ENCODE measurements at places on chromosomes 7 and 10. TPM values are rescaled to one million over a fixed set of nuclear protein-coding genes. Genes with fewer than 3 reads are reported as not detected.

Gene IL2RA
- total RNA-seq = 9.0 TPM

Gene HECW1
- 7.8 TPM for total RNA-seq

Gene VAX1
- not detected for total RNA-seq

Gene SLC13A1
- not detected for total RNA-seq

GRCh38 chr7:77315182-77315591 lies 101.0 kb downstream of the GSAP start:
- H3K27ac ChIP-seq = peak overlapping the region; percentile 35
- no peaks in the 10 kb centered on the region for H3K36me3 ChIP-seq
- H3K27me3 ChIP-seq = no peaks in the 10 kb centered on the region

DNA sequence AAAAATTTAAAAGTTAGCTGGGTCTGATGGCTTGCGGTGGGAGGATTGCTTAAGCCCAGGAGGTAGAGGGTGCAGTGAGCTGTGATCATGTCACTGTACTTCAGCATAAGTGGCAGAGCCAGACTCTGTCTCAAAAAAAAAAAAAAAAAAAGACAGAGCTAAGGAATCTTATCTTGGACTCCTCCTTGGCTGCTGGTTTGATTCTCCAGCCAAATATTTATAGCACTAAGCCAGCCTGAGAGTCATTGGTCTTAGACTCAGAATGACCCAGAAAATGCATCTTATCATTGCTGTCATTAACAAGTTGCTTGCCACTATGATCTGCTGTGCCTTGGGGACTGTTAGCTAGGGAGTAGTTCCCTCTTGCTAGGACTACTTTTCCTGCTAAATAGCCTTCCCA lies 164.7 kb downstream of the GNAT3 start:
- H3K4me3 ChIP-seq = no peak overlapping the region
- no peak overlapping the region for H3K27ac ChIP-seq
- no peak for DNase-seq
- no peaks in the 10 kb centered on the region for H3K4me1 ChIP-seq

GRCh38 chr10:62652114-62652513 lies 152.4 kb upstream of the ADO start:
- no peaks in the 10 kb centered on the region for H3K36me3 ChIP-seq
- H3K27me3 ChIP-seq = no peaks in the 10 kb centered on the region
- no peak for DNase-seq
- no peak overlapping the region for H3K4me3 ChIP-seq
- no peaks in the 10 kb centered on the region for H3K4me1 ChIP-seq
- H3K27ac ChIP-seq = no peak overlapping the region

DNA sequence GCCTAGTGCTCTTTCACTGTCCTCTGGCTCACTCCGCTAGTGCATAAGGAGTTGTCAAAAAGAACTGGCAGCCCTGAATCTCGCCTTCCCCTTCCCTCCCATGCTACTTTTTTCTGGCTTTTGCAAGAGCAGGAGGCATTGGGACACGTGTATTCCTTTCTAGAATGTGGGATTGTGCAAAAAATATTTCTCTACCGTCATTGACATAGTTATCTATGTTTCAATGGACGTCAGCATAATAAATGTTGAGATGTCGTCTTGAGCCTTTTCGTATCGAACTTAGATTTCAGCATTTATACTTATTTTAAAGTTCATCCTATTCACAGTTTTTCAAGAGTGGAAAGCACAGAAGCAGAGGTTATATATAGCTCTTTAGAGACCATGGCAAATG lies 727 bp downstream of the ING3 start:
- H3K27ac ChIP-seq = peak overlapping the region; percentile 96
- no peaks in the 10 kb centered on the region for H3K36me3 ChIP-seq
- H3K4me1 ChIP-seq = peaks cover 29% of the 10 kb centered on the region
- no peaks in the 10 kb centered on the region for H3K27me3 ChIP-seq

GRCh38 chr10:128027822-128028507 lies 98.3 kb downstream of the MKI67 start:
- no peaks in the 10 kb centered on the region for H3K27me3 ChIP-seq
- H3K4me1 ChIP-seq = no peaks in the 10 kb centered on the region
- H3K27ac ChIP-seq = no peak overlapping the region
- peak; percentile 44 for DNase-seq

DNA sequence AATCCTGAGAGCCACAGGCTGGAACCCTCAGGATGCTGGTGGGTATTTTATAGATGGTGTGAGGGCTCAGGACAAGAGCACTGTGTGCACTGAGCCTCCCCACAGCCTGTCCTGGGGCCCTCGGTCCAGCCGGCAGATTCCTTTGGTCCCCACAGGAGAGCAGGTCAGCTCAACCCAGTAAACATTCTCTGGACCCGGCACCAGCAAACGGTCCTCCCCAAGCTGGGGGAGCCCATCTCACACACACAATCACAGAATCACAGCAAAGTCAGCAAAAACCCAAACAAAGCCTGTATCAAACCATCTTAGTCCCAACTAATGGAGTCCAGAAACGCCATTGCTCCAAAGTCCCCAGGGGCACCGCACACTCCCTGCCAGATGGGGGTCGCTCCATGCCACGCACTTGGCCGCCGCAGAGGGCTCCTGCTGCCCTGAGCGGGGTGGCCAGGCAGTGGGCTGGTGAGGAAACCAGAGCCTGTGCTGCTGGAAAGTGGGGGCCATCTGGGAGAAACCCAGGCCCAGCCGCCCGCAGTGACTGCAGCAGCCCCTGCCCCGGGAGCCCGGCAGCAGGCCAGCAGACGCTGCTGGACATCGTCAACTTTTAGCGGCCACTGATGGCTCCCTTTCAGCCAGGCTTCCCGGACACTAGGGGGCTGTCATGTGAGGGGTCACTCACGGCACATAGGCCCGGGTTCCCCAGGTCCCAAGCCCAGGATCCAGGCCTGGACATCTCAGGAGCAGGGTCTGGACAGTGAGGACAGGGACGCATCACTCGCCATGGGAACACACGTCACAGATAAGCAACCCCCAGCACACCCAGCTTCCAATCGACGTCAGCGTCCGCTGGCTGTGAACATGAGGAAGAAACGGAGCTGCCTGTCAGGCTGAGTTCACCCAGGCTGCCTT lies 52.6 kb downstream of the DPYSL4 start:
- H3K4me1 ChIP-seq = no peaks in the 10 kb centered on the region
- no peak overlapping the region for H3K4me3 ChIP-seq
- H3K27me3 ChIP-seq = no peaks in the 10 kb centered on the region
- no peak overlapping the region for H3K27ac ChIP-seq
- no peak for DNase-seq
- no peaks in the 10 kb centered on the region for H3K36me3 ChIP-seq

- H3K27me3 ChIP-seq = no peaks in the 10 kb centered on the region
- no peaks in the 10 kb centered on the region for H3K4me1 ChIP-seq
- H3K27ac ChIP-seq = no peak overlapping the region
- no peak overlapping the region for H3K4me3 ChIP-seq
- no peaks in the 10 kb centered on the region for H3K36me3 ChIP-seq
These were observed 85.9 kb upstream of the TRIM24 start for GRCh38 chr7:138374119-138374693.

GRCh38 chr10:9243941-9244411 lies 1189.5 kb downstream of the GATA3 start:
- no peak for DNase-seq
- no peaks in the 10 kb centered on the region for H3K27me3 ChIP-seq
- no peaks in the 10 kb centered on the region for H3K36me3 ChIP-seq
- H3K4me3 ChIP-seq = no peak overlapping the region
- no peak overlapping the region for H3K27ac ChIP-seq

DNA sequence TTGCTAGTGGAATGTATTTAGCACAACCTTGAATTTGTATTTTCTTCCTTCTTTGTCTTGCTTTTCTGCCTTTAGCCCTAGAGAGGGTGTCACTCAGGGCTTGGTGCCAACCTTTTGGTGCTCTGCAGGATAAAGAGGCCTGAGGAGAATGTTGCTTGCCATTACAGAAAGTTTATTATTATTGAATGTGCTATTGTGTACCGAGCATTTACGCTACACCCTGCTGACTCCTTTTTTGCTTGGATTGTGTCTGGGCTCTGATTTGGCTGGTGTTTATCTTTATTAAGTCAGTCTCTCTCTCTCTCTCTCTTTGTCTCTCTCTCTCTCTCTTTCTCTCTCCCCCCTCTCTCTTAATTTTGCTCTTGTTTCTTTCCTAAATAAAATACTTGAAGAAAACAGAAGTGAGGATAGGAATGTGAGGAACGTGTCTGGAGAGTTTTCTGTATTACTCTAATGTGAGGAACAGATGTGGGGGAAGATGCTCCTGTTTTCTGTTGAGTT lies 284.4 kb upstream of the PHYHIPL start:
- DNase-seq = no peak
- no peak overlapping the region for H3K27ac ChIP-seq
- no peaks in the 10 kb centered on the region for H3K27me3 ChIP-seq
- no peak overlapping the region for H3K4me3 ChIP-seq
- no peaks in the 10 kb centered on the region for H3K36me3 ChIP-seq
- H3K4me1 ChIP-seq = peaks cover 11% of the 10 kb centered on the region

- DNase-seq = no peak
- no peaks in the 10 kb centered on the region for H3K36me3 ChIP-seq
- H3K27me3 ChIP-seq = no peaks in the 10 kb centered on the region
- peaks cover 4% of the 10 kb centered on the region for H3K4me1 ChIP-seq
- no peak overlapping the region for H3K4me3 ChIP-seq
These were observed 462.2 kb downstream of the AUTS2 start for GRCh38 chr7:70060298-70061068.

DNA sequence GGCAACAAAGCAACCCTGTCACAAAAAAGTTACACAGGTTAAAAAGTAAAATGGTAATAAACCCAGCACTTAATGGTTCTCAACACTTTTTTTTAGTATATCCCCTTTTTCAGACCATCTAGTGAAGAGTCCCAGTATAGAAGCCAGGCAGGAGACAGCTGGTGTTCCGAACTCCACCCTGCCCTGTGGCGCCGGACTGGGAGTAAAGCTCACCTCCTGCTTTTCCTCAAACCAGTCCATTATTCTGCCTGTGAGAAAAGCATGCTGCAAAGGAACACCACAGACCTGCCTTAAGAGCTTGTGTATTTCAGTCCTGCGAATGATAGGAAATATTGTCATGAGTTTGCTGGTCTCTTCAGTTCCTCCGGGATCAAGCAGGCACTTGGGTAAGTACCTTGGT lies 81.0 kb downstream of the EZH2 start:
- no peaks in the 10 kb centered on the region for H3K27me3 ChIP-seq
- peaks cover 27% of the 10 kb centered on the region for H3K36me3 ChIP-seq

- H3K27ac ChIP-seq = no peak overlapping the region
- no peaks in the 10 kb centered on the region for H3K4me1 ChIP-seq
- H3K4me3 ChIP-seq = no peak overlapping the region
- H3K36me3 ChIP-seq = no peaks in the 10 kb centered on the region
These were observed 62.6 kb downstream of the RASGEF1A start for GRCh38 chr10:43204042-43204942.

DNA sequence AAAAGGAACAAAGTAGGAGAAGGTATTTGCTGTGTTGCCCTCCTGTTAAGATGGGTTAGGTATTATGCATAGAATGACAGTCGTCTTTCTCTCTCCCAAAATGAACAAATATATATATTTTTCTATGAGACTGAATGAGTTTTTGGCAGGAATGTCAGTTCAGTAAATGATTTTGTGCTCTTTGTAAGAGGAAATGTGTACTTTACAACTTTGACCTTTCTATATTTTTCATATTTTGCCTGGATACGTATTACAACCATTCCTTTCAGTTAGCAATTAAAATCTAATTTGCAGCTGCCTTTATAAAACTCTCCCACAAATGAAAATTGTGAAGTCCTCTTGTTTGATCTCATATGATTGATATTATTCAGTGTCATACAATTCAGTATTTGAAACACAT lies 336.6 kb upstream of the MEOX2 start:
- H3K27me3 ChIP-seq = no peaks in the 10 kb centered on the region
- DNase-seq = no peak
- H3K27ac ChIP-seq = no peak overlapping the region

GRCh38 chr7:112172870-112173567 lies 33.2 kb downstream of the DOCK4 start:
- no peaks in the 10 kb centered on the region for H3K4me1 ChIP-seq
- no peak overlapping the region for H3K4me3 ChIP-seq
- DNase-seq = no peak
- no peaks in the 10 kb centered on the region for H3K27me3 ChIP-seq

DNA sequence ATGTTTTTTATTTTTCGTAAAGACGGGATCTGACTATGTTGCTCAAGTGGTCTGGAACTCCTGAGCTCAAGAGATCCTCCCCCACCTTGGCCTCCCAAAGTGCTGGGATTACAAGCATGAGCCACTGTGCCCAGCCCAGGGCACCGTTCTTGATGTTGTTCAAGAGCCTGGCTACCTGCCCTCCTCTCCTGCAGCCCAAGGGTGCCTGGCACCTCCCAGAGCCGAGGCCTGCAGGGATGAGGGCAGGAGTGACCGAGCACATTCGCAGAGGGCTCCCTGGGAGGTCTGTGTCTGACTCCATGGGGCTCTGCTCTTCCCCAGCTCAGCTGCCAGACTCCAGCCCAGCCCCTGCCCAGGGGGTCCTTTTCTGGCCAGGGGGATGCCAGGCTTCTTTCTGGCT lies 15.4 kb downstream of the SH2B2 start:
- H3K36me3 ChIP-seq = no peaks in the 10 kb centered on the region
- peaks cover 22% of the 10 kb centered on the region for H3K27me3 ChIP-seq
- no peak overlapping the region for H3K27ac ChIP-seq
- no peak for DNase-seq
- no peaks in the 10 kb centered on the region for H3K4me1 ChIP-seq
- H3K4me3 ChIP-seq = no peak overlapping the region

GRCh38 chr7:8418629-8419245 lies 14.7 kb upstream of the NXPH1 start:
- no peak overlapping the region for H3K27ac ChIP-seq
- DNase-seq = no peak
- H3K36me3 ChIP-seq = no peaks in the 10 kb centered on the region
- H3K27me3 ChIP-seq = no peaks in the 10 kb centered on the region
- H3K4me3 ChIP-seq = no peak overlapping the region

DNA sequence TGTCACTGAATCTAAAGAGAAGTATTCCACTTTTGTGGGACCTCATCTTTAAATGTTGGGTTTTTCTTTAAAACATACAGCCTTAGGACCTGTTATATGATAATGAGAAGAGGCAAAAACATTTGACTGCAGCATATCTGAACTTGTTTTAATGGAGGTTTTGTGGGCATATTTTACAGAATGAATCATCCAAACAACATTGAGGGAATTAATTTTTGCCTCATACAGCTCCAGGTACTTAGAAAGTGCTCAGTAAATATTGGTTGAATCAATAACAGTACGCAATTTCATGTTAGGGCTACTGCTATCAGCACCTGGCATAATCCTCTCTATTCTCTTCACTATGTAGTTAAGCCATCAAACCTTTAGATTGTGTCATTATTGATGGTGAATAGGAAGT lies 115.9 kb downstream of the MALRD1 start:
- no peak overlapping the region for H3K4me3 ChIP-seq
- H3K36me3 ChIP-seq = no peaks in the 10 kb centered on the region
- H3K27ac ChIP-seq = no peak overlapping the region
- no peaks in the 10 kb centered on the region for H3K27me3 ChIP-seq

GRCh38 chr10:49598164-49598856 lies 11.8 kb upstream of the SLC18A3 start:
- no peak overlapping the region for H3K4me3 ChIP-seq
- no peak for DNase-seq
- H3K4me1 ChIP-seq = no peaks in the 10 kb centered on the region
- no peaks in the 10 kb centered on the region for H3K36me3 ChIP-seq

All from sigmoid colon (tissue), 7 donors.